ENCODE measurements at places on chromosomes 3 and 15. TPM values are rescaled to one million over a fixed set of nuclear protein-coding genes. Genes with fewer than 3 reads are reported as not detected.

Gene FAM3D
- total RNA-seq: not detected

Gene DUOXA1
- 97.0 TPM for total RNA-seq

Gene PPM1L
- total RNA-seq: 48.3 TPM

Gene TMEM207
- total RNA-seq: not detected

DNA sequence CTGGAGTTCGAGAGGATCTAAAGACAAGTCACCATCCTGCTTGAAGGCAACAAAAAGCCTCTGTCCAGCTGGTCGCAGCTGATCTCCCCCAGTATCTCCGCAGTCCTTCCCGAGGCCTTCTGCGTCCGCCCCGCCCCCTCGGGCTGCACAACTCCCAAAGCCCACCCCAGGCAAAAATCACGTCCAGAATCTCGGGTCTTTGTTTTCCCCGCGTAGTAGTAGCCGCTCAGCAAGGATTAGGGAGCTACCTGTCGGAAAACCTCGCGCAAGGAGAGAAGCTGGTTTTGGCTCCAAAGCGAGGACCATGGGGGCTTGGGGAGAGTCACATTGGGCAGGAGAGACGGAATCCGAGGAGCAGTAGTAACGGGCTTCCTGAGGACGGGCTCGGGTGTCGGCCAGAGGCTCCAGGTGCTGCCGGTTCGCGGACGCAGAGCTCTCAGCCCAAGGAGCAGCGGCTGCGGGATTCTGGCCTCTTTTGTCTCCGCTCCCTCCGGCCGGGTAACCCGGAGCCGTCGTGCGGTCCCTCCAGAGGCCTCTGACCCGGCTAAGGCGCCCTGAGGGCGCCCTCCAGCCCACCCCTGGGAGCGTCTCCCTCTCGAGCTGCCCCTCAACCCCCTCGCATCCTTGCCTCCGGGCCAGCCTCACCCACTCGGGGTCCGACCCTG, 401 bp downstream of the ZSCAN29 start:
- H3K4me1 ChIP-seq: peaks cover 24% of the 10 kb centered on the region
- H3K27ac ChIP-seq: peak overlapping the region; percentile 47
- DNase-seq: peak; percentile 4
- H3K27me3 ChIP-seq: no peaks in the 10 kb centered on the region

GRCh38 chr15:62445244-62445643, 280.2 kb upstream of the C2CD4B start:
- no peak overlapping the region for H3K27ac ChIP-seq
- peaks cover 10% of the 10 kb centered on the region for H3K4me1 ChIP-seq
- H3K4me3 ChIP-seq: no peak overlapping the region
- no peaks in the 10 kb centered on the region for H3K27me3 ChIP-seq
- no peak for DNase-seq
- no peaks in the 10 kb centered on the region for H3K36me3 ChIP-seq

GRCh38 chr3:177714945-177715344, 517.7 kb upstream of the TBL1XR1 start:
- H3K27me3 ChIP-seq: no peaks in the 10 kb centered on the region
- H3K4me3 ChIP-seq: no peak overlapping the region
- H3K4me1 ChIP-seq: peaks cover 4% of the 10 kb centered on the region

DNA sequence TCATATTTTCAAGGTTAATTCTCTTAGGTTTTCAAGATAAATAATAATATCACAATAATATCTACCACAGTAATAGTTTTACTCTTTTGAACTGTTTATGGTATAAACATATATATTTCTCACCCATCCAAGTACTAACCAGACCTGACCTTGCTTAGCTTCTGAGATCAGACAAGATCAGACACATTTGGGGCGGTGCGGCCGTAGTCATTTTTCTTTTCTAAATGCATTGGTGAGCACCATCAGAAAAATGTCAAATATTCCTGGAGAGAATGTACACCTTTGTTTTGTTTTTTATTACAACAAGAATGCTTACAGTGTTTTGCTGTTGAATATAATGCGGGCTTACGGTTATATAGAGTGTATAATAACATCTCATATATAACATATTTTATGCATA, 267.8 kb downstream of the ADAMTS17 start:
- no peaks in the 10 kb centered on the region for H3K27me3 ChIP-seq
- H3K36me3 ChIP-seq: no peaks in the 10 kb centered on the region
- no peak overlapping the region for H3K27ac ChIP-seq
- H3K4me3 ChIP-seq: no peak overlapping the region
- H3K4me1 ChIP-seq: no peaks in the 10 kb centered on the region
- no peak for DNase-seq

DNA sequence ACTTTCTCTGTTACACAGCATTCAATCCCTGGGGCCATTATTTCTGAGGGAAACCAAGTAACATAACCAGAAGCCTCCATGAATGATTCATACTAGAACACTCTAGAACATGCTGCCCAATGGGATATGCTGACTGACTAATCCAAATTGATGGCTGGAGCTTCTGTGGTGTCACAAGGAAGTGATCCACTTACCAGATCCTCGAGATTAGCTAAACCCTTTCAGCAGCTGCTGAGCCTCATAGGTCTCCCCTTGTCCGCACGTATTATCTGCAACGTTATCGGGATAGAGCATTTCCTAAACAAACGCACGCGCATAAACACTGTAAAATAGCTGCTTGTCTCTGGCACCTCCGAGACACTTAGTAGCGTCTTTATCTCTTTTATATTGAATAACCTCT, 61.2 kb upstream of the PROK2 start:
- DNase-seq: no peak
- H3K27ac ChIP-seq: no peak overlapping the region
- H3K27me3 ChIP-seq: no peaks in the 10 kb centered on the region

- no peak overlapping the region for H3K27ac ChIP-seq
- no peak overlapping the region for H3K4me3 ChIP-seq
- no peak for DNase-seq
- H3K27me3 ChIP-seq: no peaks in the 10 kb centered on the region
- no peaks in the 10 kb centered on the region for H3K36me3 ChIP-seq
Measured at GRCh38 chr3:155386919-155387318, 93.4 kb upstream of the STRIT1 start.

DNA sequence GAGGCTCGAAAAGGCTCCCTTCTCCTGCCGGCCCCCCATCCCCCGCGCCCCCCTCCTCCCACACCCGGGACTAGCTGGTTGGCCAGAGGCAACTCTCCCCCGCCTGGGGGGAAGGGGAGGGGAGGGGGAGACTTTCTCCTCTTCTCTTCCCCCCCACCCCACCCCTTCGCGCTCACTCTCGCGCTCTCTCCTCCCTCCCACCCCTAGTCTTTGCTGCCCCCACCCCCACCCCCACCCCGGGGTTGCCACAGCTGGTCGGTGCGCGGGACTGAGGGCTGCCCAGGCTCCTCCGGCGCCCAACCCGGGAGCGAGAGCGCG, 710 bp downstream of the MECOM start:
- H3K4me1 ChIP-seq: peaks cover 32% of the 10 kb centered on the region
- H3K4me3 ChIP-seq: no peak overlapping the region
- DNase-seq: no peak
- H3K36me3 ChIP-seq: no peaks in the 10 kb centered on the region

DNA sequence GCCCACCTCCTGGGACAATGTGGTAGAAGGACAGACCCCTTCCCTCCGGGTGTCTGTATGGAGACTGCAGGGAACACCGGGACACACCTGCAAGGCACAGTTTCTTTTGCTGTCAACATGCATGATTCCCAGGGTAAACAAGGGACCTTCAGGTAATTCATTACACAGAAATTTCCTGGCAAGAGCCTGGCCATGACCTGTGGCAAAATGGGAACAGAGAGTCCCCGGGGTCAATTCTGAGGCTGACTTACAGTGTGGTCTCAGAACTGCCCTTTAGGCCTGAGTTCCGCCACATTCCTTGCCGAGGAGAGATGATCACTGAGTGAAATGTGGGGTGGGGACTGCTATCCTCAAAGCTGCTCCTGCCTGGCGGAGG, 6.3 kb downstream of the STARD5 start:
- no peak for DNase-seq
- peaks cover 10% of the 10 kb centered on the region for H3K4me1 ChIP-seq
- no peaks in the 10 kb centered on the region for H3K27me3 ChIP-seq

DNA sequence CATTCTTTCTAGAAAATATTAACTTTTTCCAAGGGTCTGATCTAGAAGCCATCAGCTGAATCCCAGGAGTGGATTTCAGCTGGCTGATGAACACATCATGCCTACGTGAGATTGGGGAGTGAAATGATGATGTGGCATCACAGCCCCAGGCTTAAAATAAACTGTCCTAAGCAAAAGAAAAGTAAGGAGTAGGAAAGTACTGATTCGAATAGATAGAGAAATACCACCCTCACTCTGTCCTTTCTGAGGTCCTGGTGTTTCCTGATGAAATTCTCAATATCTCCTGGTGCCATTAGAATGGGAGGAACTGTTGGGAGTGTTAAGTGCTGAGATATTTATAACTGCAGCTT, 376.8 kb upstream of the SEMA6D start:
- no peaks in the 10 kb centered on the region for H3K27me3 ChIP-seq
- DNase-seq: no peak
- H3K4me3 ChIP-seq: no peak overlapping the region
- peaks cover 34% of the 10 kb centered on the region for H3K4me1 ChIP-seq

DNA sequence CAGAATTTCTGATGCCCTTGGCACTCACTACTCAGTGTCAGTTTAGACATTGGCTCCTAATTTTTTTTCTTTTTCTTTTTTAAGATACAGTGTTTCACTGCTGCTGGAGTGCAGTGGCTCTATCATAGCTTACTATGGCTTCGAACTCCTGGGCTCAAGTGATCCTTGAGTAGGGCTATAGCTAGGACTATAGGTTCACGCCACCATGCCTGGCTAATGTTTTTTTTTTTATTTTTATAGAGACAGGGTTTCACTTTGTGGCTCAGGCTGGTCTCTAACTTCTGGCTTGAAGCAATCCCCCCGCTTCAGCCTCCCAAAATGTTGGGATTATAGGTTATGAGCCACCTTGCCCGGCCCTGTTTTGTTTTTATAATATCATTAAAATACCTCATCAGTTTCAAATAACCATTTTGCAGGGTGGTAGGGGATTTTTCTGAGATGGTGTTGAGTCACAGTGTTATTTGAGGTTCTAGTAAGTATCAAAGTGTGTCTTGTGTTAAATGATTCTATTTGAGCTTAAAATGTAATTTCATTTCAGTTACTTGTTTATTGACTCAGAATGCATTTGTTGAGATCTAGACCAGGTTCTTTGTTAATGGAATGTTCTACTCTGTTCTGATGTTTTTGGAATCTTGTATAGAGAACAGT, 7.0 kb downstream of the FNDC3B start:
- H3K27me3 ChIP-seq: no peaks in the 10 kb centered on the region
- H3K4me3 ChIP-seq: no peak overlapping the region
- H3K4me1 ChIP-seq: peaks cover 29% of the 10 kb centered on the region
- H3K27ac ChIP-seq: no peak overlapping the region
- no peak for DNase-seq
- no peaks in the 10 kb centered on the region for H3K36me3 ChIP-seq

DNA sequence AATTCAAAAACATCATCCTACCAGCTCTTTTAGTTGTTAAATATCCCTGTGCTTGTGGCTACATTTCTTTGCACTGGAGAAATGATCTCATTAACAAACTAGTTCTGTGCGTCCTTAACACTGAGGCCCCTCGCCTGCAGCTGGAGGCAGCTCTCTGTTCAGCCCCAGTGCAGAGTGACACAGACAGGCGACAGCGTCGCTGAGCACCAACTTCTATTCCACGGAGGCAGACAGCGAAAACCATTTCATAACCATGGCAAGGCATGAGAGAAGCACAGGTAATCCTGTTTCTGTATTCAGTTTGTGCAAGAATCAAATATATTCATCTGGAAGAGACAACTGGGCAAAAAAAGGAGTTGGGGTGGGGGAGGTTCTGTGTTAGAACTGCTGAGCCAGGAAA, 530.7 kb downstream of the ZIC1 start:
- no peak for DNase-seq
- H3K4me3 ChIP-seq: no peak overlapping the region
- H3K4me1 ChIP-seq: no peaks in the 10 kb centered on the region
- H3K27me3 ChIP-seq: no peaks in the 10 kb centered on the region
- no peak overlapping the region for H3K27ac ChIP-seq

- no peaks in the 10 kb centered on the region for H3K36me3 ChIP-seq
- H3K27me3 ChIP-seq: no peaks in the 10 kb centered on the region
- H3K27ac ChIP-seq: no peak overlapping the region
Measured at GRCh38 chr3:86937306-86937791, 53.6 kb downstream of the VGLL3 start.
